ENCODE measurements at places on chromosomes 2 and 18.
A peak's percentile ranks its signal among the peaks of the same experiment; 100 is the strongest.

DNA sequence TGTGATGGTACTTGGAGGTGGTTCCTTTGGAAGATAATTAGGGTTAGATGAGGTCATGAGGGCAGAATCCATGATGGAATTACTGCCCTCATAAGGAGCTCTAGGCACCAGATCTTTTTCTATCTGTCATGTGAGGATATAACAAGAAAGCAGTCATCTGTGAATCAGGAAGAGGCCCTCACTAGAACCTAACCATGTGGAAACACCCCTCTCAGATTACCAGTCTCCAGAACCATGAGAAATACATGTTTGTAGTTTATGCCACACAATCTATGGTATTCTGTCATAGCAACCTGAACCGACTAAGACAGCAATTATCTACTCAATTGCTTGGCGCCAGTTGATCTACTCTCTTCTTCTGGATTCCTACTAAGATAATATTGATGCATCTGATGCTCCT is 2.4 kb upstream of the SERPINB10 start:
- H3K4me3 ChIP-seq: no peak overlapping the region
- H3K27me3 ChIP-seq: no peaks in the 10 kb centered on the region
- no peaks in the 10 kb centered on the region for H3K4me1 ChIP-seq
- no peaks in the 10 kb centered on the region for H3K36me3 ChIP-seq

GRCh38 chr2:42914314-42914713 is 121.9 kb upstream of the HAAO start:
- H3K27ac ChIP-seq: no peak overlapping the region
- no peak overlapping the region for H3K4me3 ChIP-seq
- DNase-seq: no peak
- no peaks in the 10 kb centered on the region for H3K27me3 ChIP-seq
- no peaks in the 10 kb centered on the region for H3K4me1 ChIP-seq

DNA sequence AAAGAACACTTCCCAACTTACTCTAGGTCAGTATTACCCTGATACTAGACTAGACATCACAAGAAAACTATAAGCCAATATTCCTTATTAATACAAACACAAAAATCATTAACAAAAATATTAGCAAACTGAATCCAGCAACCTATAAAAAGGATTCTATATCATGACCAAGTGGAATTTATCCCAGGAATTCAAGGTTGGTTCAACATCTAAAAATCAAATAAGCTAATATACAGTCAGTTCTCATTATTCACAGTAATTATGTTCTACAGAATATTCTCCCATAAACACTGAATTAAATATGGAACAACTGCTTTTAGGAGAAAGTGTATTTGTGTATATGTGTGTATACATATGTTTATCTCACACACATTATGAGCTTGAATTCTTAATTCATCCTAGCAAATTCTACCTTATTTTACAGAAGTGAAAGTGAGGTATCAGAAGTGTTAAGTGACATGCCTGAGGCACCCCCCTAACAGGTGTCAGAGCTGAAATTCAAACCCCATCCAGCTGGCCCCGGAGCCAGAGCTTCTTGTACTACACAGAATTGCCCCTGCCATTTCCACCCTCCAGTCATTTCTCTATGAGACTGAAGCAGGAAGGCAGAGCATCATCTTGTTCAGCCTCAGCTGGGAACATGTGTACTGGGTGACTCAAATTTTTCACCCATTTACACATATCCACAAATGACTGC is 77.8 kb downstream of the MALT1 start:
- peaks cover 8% of the 10 kb centered on the region for H3K36me3 ChIP-seq
- no peaks in the 10 kb centered on the region for H3K4me1 ChIP-seq
- no peak overlapping the region for H3K4me3 ChIP-seq
- H3K27me3 ChIP-seq: no peaks in the 10 kb centered on the region

- H3K27ac ChIP-seq: no peak overlapping the region
- no peak for DNase-seq
- no peak overlapping the region for H3K4me3 ChIP-seq
- no peaks in the 10 kb centered on the region for H3K4me1 ChIP-seq
- no peaks in the 10 kb centered on the region for H3K36me3 ChIP-seq
- no peaks in the 10 kb centered on the region for H3K27me3 ChIP-seq
These were observed 6.9 kb upstream of the ITPRID2 start for GRCh38 chr2:181884601-181885000.

DNA sequence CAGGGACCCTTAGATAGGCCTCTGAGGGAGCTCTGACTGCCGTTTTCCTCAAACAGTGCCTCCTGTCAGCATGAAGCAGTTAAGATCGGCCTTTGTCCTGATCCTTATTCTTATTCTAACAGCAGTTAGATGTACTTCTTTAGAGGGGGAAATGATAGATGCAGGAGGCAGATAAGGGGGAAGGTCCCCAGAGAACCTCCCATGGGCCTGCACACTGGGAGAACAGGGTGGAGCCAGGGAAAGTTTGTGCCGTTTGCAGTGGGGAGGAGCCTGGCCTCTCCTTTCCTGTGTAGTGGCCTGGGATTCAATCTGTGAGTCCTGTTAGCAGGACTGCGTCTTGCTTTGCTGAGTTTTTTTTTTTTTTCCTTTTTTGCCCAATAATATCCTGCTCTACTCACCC is 7.9 kb upstream of the INPP4A start:
- H3K36me3 ChIP-seq: no peaks in the 10 kb centered on the region
- no peak overlapping the region for H3K27ac ChIP-seq
- DNase-seq: no peak
- no peaks in the 10 kb centered on the region for H3K4me1 ChIP-seq
- H3K27me3 ChIP-seq: no peaks in the 10 kb centered on the region

DNA sequence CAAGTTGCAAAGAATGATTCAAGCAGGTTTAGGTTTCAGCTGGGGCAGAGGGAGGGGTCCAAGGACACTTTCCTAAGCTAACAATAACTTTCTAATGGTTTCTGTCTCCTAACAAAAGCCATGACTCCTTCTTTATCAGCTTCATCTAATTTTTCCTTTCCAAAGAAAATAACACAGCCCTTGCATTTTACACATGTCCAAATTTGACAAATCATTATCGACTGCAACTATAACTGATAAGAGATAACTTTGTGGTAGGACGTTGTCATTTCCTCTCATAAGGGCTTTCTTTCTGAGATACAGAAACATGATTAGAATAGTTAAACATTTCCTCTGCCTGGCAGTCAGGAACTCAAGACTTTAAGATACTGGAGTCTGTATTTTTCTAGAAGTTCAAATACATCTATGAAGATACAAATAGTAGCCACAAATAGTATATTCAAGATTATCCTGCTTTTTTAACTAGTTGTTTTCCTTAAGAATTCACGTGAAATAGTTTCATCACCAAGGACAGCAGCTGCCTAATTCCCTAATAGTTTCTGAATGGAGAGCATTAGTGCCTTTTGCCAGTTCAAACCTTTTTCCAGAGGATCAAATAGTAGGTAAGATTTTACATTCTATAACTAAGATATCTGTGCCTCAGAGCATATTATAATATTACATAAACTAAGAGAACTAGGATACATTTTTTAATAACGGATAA is 263.2 kb downstream of the EXOC6B start:
- no peak overlapping the region for H3K4me3 ChIP-seq
- no peak overlapping the region for H3K27ac ChIP-seq
- no peaks in the 10 kb centered on the region for H3K4me1 ChIP-seq
- H3K36me3 ChIP-seq: no peaks in the 10 kb centered on the region

GRCh38 chr18:31401156-31402025 is 24.8 kb downstream of the DSG4 start:
- no peaks in the 10 kb centered on the region for H3K36me3 ChIP-seq
- H3K4me3 ChIP-seq: no peak overlapping the region
- no peaks in the 10 kb centered on the region for H3K27me3 ChIP-seq

- H3K27ac ChIP-seq: no peak overlapping the region
- no peaks in the 10 kb centered on the region for H3K27me3 ChIP-seq
- no peaks in the 10 kb centered on the region for H3K36me3 ChIP-seq
- no peak overlapping the region for H3K4me3 ChIP-seq
- no peaks in the 10 kb centered on the region for H3K4me1 ChIP-seq
- no peak for DNase-seq
These were observed 206.2 kb upstream of the SKOR2 start for GRCh38 chr18:47457614-47458013.

- no peak overlapping the region for H3K4me3 ChIP-seq
- no peak for DNase-seq
- no peaks in the 10 kb centered on the region for H3K4me1 ChIP-seq
- no peaks in the 10 kb centered on the region for H3K36me3 ChIP-seq
- H3K27me3 ChIP-seq: no peaks in the 10 kb centered on the region
- H3K27ac ChIP-seq: no peak overlapping the region
These were observed 61.6 kb downstream of the SCN9A start for GRCh38 chr2:166314022-166314759.

GRCh38 chr2:105258835-105259350 is 17.4 kb downstream of the GPR45 start:
- H3K4me3 ChIP-seq: no peak overlapping the region
- H3K27me3 ChIP-seq: no peaks in the 10 kb centered on the region
- no peak overlapping the region for H3K27ac ChIP-seq
- no peak for DNase-seq
- no peaks in the 10 kb centered on the region for H3K4me1 ChIP-seq

GRCh38 chr2:43312755-43313641 is 86.6 kb upstream of the ZFP36L2 start:
- no peak overlapping the region for H3K4me3 ChIP-seq
- no peaks in the 10 kb centered on the region for H3K36me3 ChIP-seq
- peak overlapping the region; percentile 14 for H3K27ac ChIP-seq
- no peak for DNase-seq

DNA sequence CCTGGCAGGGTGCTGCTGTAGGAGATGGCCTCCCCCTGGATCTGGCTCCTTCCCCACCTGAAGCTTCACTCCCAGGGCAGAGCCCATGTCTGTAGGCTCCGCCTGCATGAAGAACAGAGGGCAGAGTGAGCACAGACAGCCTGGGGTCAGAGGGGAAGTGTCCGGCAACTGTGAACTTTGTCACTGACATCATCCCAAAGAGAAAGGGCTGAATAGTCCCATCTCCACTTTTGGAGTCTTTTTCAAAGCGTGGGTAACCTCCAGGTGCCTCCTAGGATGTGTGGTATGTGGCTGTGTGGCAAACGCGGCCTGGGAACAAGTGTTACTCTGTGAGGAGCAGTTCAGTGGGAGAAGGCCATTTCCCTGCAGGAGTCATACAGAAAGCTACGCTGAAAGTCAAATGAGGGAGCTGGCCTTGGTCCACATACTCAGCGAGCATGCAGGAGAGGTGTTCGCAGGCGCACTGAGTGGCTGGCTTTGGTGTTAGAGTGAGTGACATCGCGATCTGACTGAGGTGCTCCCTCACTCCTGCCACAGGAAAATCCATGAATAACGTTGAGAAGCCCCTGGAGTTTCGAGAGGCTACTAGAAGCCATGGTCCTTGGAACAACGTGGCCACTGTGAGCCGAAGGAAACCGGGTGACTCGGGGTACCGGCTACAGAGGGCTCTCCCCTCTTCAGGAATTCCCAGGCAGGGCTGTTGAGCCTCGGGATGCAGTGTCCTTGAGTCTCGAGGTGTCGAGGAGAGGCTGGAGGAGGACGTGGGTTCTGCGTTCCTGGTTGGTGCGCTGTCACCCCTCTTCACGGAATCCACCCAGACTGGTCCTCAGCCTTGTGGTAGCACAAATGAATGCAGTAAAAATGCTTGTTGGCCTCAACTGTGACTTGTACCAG is 54.7 kb downstream of the CABLES1 start:
- no peak overlapping the region for H3K4me3 ChIP-seq
- no peaks in the 10 kb centered on the region for H3K27me3 ChIP-seq
- H3K27ac ChIP-seq: no peak overlapping the region
- no peak for DNase-seq

DNA sequence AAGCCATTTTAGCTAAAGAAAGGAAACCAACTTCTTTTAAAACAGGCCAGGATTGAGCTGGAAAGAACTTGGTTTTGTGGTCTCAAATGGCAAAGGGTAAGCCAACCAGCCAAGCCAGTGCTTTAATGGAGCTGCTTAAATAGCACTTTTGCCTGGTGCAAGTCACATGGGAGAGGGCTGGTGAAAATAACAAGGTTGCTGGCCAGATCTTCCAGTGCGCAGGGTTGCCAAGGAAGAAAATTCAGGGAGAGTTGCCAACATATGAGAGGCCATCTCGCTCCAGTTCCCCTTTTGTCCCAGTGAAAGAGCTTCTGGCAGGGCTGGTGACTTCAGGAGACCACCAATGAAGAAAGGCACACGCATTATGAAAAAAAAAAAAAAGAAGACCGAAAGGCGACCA is 57.3 kb downstream of the IRS1 start:
- DNase-seq: no peak
- peaks cover 3% of the 10 kb centered on the region for H3K36me3 ChIP-seq
- H3K27me3 ChIP-seq: no peaks in the 10 kb centered on the region
- H3K4me1 ChIP-seq: peaks cover 14% of the 10 kb centered on the region
- H3K4me3 ChIP-seq: no peak overlapping the region

- peak overlapping the region; percentile 23 for H3K4me3 ChIP-seq
- DNase-seq: peak; percentile 48
- H3K36me3 ChIP-seq: no peaks in the 10 kb centered on the region
- no peaks in the 10 kb centered on the region for H3K27me3 ChIP-seq
- H3K4me1 ChIP-seq: peaks cover 34% of the 10 kb centered on the region
These were observed 139.6 kb upstream of the PELI1 start for GRCh38 chr2:64283641-64284361.

GRCh38 chr18:9025091-9025838 is 77.2 kb upstream of the NDUFV2 start:
- no peaks in the 10 kb centered on the region for H3K4me1 ChIP-seq
- H3K4me3 ChIP-seq: no peak overlapping the region
- H3K36me3 ChIP-seq: no peaks in the 10 kb centered on the region
- H3K27me3 ChIP-seq: no peaks in the 10 kb centered on the region
- no peak overlapping the region for H3K27ac ChIP-seq
- no peak for DNase-seq

- H3K27ac ChIP-seq: no peak overlapping the region
- H3K27me3 ChIP-seq: no peaks in the 10 kb centered on the region
- H3K36me3 ChIP-seq: no peaks in the 10 kb centered on the region
These were observed 22.6 kb upstream of the ID2 start for GRCh38 chr2:8659092-8659734.

- H3K27me3 ChIP-seq: no peaks in the 10 kb centered on the region
- H3K4me3 ChIP-seq: no peak overlapping the region
- H3K27ac ChIP-seq: no peak overlapping the region
- H3K4me1 ChIP-seq: no peaks in the 10 kb centered on the region
- no peaks in the 10 kb centered on the region for H3K36me3 ChIP-seq
These were observed 126.1 kb downstream of the OLA1 start for GRCh38 chr2:174122185-174122584.

- peak overlapping the region; percentile 85 for H3K27ac ChIP-seq
- DNase-seq: no peak
- H3K4me3 ChIP-seq: no peak overlapping the region
These were observed 11.6 kb downstream of the CFLAR start for GRCh38 chr2:201127570-201127969.

GRCh38 chr2:11540148-11540995 is 6.5 kb downstream of the GREB1 start:
- H3K27ac ChIP-seq: no peak overlapping the region
- no peaks in the 10 kb centered on the region for H3K4me1 ChIP-seq
- no peak for DNase-seq

- peaks cover 2% of the 10 kb centered on the region for H3K4me1 ChIP-seq
- DNase-seq: no peak
- no peak overlapping the region for H3K27ac ChIP-seq
- no peak overlapping the region for H3K4me3 ChIP-seq
- H3K27me3 ChIP-seq: no peaks in the 10 kb centered on the region
These were observed 8.7 kb downstream of the TMEM169 start for GRCh38 chr2:216090369-216090786.

- no peak for DNase-seq
- no peak overlapping the region for H3K27ac ChIP-seq
- H3K4me3 ChIP-seq: no peak overlapping the region
- H3K4me1 ChIP-seq: no peaks in the 10 kb centered on the region
- H3K36me3 ChIP-seq: no peaks in the 10 kb centered on the region
These were observed 186.9 kb upstream of the PXDN start for GRCh38 chr2:1931003-1931914.

GRCh38 chr2:18971069-18971378 is 381.7 kb upstream of the NT5C1B start:
- H3K27ac ChIP-seq: no peak overlapping the region
- no peaks in the 10 kb centered on the region for H3K36me3 ChIP-seq
- H3K4me3 ChIP-seq: no peak overlapping the region
- DNase-seq: no peak
- no peaks in the 10 kb centered on the region for H3K4me1 ChIP-seq

Data from thymus (tissue), 14 donors.